AG09319 (cell line): ENCODE measurements at places on chromosomes 7 and 10.

GRCh38 chr10:42367532-42368230 is 270.7 kb downstream of the ZNF33B start:
- DNase-seq, result peak; percentile 91

DNA sequence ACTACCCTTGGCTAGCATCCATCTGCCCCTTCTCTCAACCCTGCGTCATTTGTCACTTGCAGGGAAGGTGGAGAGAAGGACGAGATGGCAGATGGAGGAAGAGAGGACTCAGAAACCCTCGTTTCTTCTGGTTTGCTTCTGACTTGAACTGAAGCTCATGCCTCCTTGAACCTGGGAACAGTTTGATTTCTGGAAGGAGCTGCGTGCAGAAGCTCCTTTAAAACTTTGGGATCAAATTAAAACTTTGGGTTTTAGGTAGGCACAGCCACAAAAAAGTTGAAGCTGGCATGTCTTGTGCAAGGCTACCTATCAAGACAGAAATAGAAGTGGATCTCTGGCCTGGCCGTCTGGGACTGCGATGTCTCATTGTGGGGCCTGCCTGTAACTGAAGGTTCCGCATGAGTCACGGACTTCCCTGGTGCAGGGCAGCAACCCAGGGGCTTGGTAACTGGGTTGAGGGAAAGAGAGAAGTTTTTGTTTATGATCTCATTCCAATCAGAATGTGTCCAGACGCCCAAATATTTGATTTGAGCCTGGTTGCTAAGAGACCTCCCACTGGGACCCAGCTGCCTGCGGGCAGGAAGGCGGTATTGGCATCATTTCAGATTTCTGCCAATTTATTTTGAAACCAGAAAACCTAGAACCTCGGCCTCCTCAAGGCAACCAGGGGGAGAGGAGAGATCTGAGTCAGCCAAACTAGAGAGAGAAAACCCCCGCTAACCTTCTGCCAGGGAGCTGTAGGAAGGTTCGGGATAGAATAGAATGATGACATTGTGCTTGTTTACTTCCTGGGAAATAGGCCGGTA is 15.8 kb upstream of the CAMK1D start:
- peak; percentile 90 for DNase-seq

DNA sequence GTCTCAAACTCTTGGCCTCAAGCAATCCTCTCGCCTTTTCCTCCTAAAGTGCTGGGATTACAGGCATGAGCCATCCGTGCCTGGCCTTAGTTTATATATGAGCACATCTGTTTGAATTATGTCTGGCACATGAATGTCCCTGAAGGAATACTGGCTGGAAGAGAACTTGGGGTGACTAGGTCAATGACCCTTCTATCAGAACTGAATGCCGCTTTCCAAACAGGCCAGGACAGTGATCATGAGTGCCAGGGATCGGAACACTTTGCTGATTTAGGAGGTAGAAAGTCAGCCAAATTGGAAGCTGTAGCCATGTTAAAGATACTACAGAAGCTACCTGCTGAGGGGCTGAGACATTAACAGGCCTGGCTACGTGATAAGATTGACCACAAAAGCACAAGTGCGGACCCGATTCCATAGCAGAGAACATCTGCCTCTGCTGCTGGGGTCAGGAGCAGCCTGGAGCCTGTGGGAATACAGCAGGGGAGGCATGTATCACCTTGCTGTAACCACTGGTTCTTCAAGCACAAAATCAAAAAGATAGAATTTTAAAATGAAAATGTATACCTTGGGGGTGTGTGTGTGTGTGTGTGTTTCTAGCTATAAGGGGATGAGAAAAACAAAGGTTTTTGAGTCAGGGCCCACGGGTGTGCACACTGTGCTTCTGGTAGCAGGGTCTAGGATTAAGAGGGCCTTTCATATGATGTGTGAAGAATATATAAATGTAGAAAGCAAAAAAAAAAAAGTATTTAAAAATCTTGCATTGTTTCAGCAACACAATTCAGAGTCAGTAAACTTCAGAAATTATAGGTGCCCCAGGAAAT is 293.7 kb downstream of the BBS9 start:
- DNase-seq, result no peak

DNA sequence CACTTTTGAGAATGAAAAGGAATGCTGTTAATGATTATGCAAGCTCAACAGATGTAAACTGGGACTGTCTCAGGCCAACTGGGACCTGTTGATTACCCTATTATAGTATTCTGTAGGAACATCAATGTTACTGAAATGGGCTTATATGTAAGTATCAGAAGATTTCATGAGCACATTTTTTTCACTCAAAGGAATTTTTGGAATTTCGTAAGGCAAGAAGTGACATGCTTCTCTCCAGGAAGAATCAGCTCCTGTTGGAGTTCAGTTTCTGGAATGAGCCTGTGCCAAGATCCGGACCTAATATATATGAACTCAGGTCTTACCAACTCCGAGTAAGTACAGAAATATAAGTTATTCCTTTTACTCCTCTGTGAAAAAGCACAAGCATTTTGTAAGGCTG is 19.2 kb downstream of the NIPSNAP2 start:
- no peak for DNase-seq

GRCh38 chr7:12434012-12434642 is 30.5 kb upstream of the VWDE start:
- no peak for DNase-seq

- no peak for DNase-seq
These were observed 80.5 kb downstream of the ABI1 start for GRCh38 chr10:26780106-26780792.

GRCh38 chr7:32018845-32019578 is 51.2 kb downstream of the PDE1C start:
- no peak for DNase-seq

GRCh38 chr10:67541411-67541810 is 154.6 kb downstream of the CTNNA3 start:
- no peak for DNase-seq

DNA sequence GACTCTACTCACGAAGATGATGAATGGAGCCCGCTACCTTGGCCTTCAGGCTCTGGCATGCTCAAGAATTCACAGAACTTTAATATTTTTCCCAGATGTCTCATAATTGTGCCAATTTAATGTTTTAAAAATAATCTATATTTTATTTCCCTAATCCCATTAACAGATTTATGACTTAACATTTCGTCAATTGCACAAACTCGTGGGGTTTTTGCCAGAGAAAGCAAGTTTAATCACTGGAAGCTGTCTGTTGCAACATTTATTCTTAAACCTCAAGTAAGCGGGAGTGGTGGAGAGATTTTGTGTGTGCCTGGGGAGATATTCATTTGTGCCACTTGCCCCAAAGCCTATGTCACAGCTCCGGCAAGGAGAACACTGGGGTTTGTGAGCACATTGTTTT is 117.9 kb downstream of the TEX36 start:
- no peak for DNase-seq

DNA sequence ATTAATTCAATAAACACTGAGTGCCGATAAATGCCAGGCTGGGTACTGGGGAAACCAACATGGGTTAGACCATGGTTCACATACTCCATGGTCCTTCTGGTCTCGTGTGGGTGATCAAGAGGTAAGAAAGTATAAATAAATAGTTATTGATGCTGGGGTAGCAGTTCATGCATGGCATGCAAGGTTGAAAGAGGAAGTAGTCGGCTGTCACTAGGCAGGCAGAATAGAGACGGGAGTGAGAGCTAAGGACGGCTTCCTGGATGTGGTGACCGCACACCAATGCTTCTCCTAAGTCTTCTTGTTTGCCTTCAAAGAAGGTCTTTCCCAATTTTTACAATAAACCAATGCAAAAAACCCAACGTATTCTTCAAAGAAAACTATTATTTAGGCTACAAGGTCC is 208.6 kb downstream of the ADAM12 start:
- no peak for DNase-seq

GRCh38 chr7:28005075-28005846 is 175.3 kb downstream of the JAZF1 start:
- no peak for DNase-seq
